ENCODE measurements at places on chromosomes 7 and 10. TPM values are rescaled to one million over a fixed set of nuclear protein-coding genes. Genes with fewer than 3 reads are reported as not detected.

SLC16A12 gene
- 1.6 TPM for total RNA-seq

DNA sequence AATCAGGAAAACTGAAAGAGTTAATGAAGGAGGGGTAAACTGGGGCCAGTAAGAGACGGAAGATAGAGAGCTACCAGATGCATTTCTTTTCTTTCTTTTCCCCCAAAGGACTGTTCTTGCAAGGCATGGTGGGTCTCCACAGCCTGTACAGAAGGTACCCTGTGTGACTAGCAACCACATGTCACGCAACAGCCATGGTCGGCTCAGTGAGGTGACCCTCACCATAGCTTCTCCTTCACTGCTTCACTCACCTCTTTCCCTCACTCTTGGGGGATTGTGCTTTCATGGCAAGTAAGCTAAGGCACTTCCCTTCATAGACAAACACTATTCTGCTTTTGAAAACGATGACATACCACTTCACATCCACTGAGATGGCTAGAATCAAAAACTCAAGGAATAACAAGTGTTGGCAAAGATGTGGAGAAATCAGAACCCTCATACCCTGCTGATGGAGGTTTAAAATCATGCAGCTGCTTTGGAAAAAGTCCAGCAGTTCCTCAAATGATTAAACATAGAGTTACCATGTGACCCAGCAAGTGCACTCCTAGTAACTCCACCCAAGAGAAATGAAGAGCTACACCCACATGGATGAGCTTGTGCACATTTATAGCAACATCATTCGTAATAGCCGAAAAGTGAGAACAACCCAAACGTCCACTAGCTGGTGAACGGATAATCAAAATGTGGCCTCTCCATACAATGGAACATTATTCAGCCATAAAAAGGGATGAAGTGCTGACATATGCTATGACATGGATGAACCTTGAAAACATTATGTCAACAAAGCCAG is 3.8 kb upstream of the INSIG1 start:
- H3K27ac ChIP-seq = no peak overlapping the region
- H3K36me3 ChIP-seq = no peaks in the 10 kb centered on the region
- H3K27me3 ChIP-seq = no peaks in the 10 kb centered on the region
- H3K4me1 ChIP-seq = peaks cover 2% of the 10 kb centered on the region
- no peak overlapping the region for H3K4me3 ChIP-seq

DNA sequence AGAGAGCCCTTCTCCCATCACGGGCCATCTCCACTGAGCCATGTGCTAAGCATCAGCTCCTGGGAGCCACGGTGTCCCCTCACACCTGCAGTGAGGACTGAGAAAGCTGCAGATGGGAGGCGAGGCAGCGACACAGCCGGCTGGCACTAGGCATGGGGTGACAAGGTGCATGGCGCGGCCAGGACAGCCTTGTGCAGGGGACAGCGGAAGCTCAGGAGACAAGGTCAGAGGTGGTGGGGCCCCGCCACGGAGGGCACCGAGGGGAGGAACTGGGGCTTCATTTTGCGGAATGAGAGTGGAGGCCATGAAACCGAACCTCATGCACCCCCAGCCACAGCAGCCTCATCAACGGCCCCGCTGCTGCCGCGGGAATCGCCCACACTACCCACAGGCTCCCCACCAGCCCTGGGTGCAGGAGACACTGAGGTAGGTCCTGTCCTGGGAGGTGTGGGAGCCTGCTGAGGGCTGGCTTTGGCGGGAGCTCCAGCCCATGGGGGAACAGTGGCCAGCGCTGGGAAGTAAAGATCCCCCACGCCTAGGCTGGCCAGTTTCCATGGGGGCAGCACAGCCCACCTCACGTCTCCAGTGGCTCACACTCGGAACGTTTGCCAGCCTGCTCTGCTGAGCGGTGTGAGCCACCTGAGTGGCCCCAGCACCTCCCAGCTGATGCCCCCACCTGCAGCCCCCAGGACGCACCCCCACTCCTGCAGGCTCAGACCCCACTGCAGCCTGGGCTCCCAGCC is 71.2 kb upstream of the INSIG1 start:
- no peaks in the 10 kb centered on the region for H3K36me3 ChIP-seq
- H3K27me3 ChIP-seq = peaks cover 2% of the 10 kb centered on the region
- H3K4me1 ChIP-seq = peaks cover 6% of the 10 kb centered on the region
- no peak overlapping the region for H3K27ac ChIP-seq
- no peak for DNase-seq

DNA sequence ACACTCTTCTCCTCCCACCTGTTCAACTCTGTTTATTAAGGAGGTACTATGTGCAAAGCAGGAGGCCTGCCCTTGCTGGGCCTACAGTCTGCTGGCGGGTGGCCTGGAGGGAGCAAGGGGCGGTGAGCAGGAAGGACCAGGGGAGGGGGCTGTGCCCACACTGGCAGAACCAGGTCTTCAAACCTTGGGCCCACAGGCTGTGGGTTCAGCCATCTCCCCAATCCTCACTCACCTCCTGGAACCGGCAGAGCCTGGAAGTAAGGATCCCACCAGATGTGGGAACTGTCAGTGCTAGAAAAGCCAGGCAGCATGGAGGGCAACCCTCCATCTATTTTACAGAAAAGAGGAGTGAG is 50.8 kb downstream of the CAMK2B start:
- H3K36me3 ChIP-seq = no peaks in the 10 kb centered on the region
- H3K4me3 ChIP-seq = no peak overlapping the region
- DNase-seq = no peak
- no peak overlapping the region for H3K27ac ChIP-seq

DNA sequence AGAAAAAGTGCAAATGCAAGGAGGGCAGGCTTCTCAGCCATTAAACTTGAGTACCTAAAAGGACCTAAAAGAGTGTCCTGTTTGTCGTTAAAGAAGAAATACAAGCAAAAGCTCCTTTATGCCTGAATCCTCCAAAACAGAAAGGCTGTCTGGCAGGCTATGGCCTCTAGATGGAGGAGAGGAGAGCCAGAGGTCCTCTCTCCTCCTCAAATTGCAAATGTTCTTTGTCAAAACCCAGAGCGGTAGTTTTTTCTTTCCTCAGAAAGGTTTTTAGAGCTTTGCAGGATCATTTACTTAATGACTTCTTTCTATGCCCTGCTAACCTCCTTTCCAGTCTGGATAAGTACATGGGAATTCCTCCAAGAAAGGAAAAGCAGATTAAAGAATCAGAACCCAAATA is 1.9 kb upstream of the SORCS1 start:
- no peak for DNase-seq
- H3K27ac ChIP-seq = no peak overlapping the region
- H3K4me3 ChIP-seq = no peak overlapping the region
- no peaks in the 10 kb centered on the region for H3K36me3 ChIP-seq

DNA sequence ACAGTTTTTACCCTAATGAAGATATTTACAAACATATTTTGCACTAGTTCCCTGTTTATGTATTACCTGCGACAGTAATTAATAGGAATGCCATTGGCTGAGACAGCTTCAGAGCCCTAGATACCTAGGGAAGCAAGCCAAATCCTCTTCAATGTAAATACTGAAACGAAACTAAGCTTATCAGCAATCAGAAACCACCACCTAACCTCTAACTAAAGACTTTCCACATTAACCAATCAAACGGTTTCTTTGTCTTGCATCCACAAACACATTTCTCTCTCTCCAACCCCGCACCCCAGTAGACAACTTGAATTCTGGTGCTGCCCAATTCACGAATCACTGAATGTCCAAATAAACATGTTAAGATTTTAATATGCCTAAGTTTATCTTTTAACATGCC is 474.4 kb upstream of the C7orf33 start:
- no peak for DNase-seq
- H3K4me3 ChIP-seq = no peak overlapping the region
- H3K4me1 ChIP-seq = no peaks in the 10 kb centered on the region
- no peak overlapping the region for H3K27ac ChIP-seq
- no peaks in the 10 kb centered on the region for H3K36me3 ChIP-seq

DNA sequence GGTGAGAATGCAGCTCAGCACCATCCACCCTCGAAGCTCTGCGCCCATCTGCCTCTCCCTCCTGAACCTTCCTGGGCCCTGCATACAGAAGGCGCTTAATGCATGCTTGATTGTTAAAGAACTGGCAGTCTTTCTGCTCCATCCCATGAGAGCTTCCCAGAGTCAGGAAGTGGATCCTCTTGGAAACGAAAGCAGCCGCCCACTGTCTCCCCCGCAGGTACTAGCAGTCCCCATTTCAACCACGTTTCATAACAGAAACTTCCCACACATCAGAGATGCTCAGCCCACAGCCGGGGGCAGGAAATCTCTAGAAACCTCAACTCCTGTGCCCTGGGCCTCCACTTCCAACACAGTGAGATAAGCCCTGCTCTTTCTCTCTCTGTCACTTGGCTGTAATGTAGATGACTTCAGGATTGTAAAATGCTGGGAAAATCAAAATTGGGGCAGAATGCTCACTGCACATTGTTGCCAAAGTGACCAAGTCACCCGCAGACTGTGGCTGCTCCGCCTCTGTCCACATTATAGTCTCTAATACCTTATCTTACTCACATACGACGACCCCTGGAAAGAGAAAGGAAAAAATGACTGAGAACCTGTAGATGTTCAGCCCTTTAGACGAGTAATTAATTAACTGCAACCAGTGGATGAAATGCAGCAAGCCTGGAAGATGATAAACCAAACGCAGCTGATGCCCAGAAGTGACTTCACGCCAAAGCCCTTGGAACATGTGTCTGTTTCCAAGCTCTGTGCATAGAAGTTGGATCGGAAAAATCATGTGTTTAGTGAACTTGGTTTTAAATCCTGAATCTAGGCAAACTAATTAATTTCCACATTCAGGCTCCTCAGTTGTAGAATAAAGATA is 28.5 kb downstream of the GSDME start:
- H3K4me1 ChIP-seq = peaks cover 15% of the 10 kb centered on the region
- DNase-seq = peak; percentile 24
- no peak overlapping the region for H3K4me3 ChIP-seq
- H3K36me3 ChIP-seq = peaks cover 2% of the 10 kb centered on the region

GRCh38 chr10:125820701-125821100 is 2.4 kb downstream of the UROS start:
- DNase-seq = no peak
- peaks cover 3% of the 10 kb centered on the region for H3K36me3 ChIP-seq
- no peak overlapping the region for H3K4me3 ChIP-seq

GRCh38 chr7:156386097-156386496 is 254.5 kb upstream of the RNF32 start:
- DNase-seq = no peak
- no peak overlapping the region for H3K4me3 ChIP-seq
- H3K4me1 ChIP-seq = no peaks in the 10 kb centered on the region
- no peak overlapping the region for H3K27ac ChIP-seq
- H3K27me3 ChIP-seq = no peaks in the 10 kb centered on the region

Measured in IMR-90 (cell line).